ENCODE measurements at places on chromosomes 7 and 10. TPM values are rescaled to one million over a fixed set of nuclear protein-coding genes. Genes with fewer than 3 reads are reported as not detected.

Gene LRRC27
- total RNA-seq, result 5.7 TPM

Gene MYL10
- not detected for total RNA-seq

Gene C10orf53
- not detected for total RNA-seq

Gene CNNM1
- total RNA-seq, result 22.7 TPM

Gene ZFAND2A
- total RNA-seq, result 61.5 TPM

Gene SUN3
- not detected for total RNA-seq

Gene PPP1R3C
- 20.4 TPM for total RNA-seq

Gene POLR2J2
- total RNA-seq, result 0.27 TPM

Gene TRPV5
- not detected for total RNA-seq

Gene GLI3
- total RNA-seq, result 0.09 TPM

Gene CALHM1
- not detected for total RNA-seq

Gene TLX1
- total RNA-seq, result not detected

Gene MUC3A
- 17.8 TPM for total RNA-seq

Gene FRMPD2
- total RNA-seq, result not detected

Gene TAS2R40
- total RNA-seq, result not detected

Gene MLXIPL
- 1.2 TPM for total RNA-seq

Gene SPDYE18
- not detected for total RNA-seq

Gene PHKG1
- 0.31 TPM for total RNA-seq

Gene CFAP70
- total RNA-seq, result 0.10 TPM

Gene TCTN3
- 45.4 TPM for total RNA-seq

Gene TMEM184A
- 15.2 TPM for total RNA-seq

Gene MSS51
- total RNA-seq, result 0.71 TPM

Gene PLPP4
- total RNA-seq, result not detected

Gene FGFBP3
- 2.7 TPM for total RNA-seq

Gene GPR15LG
- not detected for total RNA-seq

Gene TMEM130
- 0.26 TPM for total RNA-seq

Gene ANKRD2
- total RNA-seq, result 4.7 TPM

Gene FAM237B
- total RNA-seq, result not detected

Gene FEZF1
- not detected for total RNA-seq

Gene NODAL
- not detected for total RNA-seq

Gene ERVW-1
- not detected for total RNA-seq

Gene ADCY1
- 2.5 TPM for total RNA-seq

Gene RASA4B
- total RNA-seq, result 1.7 TPM

Gene ZNF853
- 1.8 TPM for total RNA-seq

Gene TMEM176A
- total RNA-seq, result not detected

Data from A549 treated with CORT108297 at 1 μM for 4 hours (cell line).